ENCODE measurements at places on chromosomes 3 and 15.
A peak's percentile ranks its signal among the peaks of the same experiment; 100 is the strongest.

GRCh38 chr15:101273534-101273933 is 3.8 kb downstream of the SELENOS start:
- peaks cover 55% of the 10 kb centered on the region for H3K36me3 ChIP-seq
- no peak overlapping the region for H3K27ac ChIP-seq
- no peak overlapping the region for H3K4me3 ChIP-seq
- peaks cover 26% of the 10 kb centered on the region for H3K4me1 ChIP-seq

DNA sequence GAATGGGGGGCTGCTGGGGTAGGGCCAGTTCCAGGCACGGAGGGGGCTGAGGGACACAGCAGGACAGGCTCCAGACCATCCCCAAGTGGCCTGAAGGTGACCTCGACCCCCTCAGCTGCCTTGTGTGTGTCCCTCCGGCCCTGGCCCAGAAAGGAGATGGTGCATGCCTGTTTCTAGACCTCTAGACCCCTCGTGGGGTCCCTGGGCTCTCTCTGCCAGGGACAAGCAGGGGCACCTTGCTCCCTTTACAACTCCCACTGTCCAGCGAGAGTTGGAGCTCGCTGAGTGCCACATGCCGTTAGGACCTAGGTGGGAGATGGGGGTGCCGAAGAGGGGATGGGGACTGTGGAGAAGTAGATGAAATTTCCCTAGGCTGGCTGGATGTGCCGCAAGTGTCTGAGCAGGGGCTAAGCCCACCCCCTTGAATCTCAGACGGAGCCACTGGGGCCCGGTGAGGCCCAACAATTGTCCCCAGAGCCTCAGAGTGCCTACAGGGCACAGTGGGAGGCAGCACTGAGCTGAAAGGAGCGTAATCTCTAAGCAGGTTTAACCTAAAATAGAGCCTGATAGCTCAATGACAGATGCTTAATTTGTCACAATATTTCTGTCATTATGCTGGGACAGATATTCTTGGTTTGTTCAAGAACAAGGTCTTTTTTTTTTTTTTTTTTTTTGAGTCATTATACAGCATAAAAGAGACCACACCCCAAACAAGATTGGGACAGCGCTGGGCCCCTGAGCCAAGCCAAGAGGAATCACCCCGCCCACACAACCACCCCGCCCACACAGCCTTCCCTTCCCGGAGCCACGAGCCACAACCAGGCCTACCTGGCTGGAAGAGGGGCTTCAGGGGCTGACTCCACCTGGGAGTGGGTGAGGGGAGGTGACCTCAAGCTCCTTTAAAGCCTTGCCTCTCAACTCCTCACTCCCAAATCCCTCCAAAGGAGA is 23.6 kb upstream of the KLF13 start:
- no peak overlapping the region for H3K27ac ChIP-seq
- peaks cover 33% of the 10 kb centered on the region for H3K4me1 ChIP-seq
- DNase-seq = peak; percentile 92
- H3K27me3 ChIP-seq = no peaks in the 10 kb centered on the region

DNA sequence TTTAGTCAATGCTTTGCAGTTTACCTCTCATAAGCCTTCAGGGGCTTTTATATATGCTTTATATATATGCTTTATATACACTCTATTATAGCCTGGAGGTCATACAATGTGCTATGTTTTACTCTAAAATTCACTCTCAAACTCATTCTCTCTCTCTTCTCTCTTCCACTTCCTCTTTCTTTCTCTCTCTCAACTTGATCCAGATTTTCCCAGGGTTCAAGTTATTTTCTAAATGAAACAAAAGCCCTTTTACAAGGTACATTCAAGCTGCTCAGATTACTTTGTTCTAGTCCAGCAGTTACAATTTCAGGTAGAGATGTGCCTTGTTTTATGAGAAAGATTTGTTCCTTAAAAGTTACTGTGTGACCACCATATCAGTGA is 79.6 kb upstream of the ACP3 start:
- no peaks in the 10 kb centered on the region for H3K36me3 ChIP-seq
- H3K4me1 ChIP-seq = no peaks in the 10 kb centered on the region

GRCh38 chr3:172581757-172582166 is 58.5 kb upstream of the TNFSF10 start:
- H3K27me3 ChIP-seq = no peaks in the 10 kb centered on the region
- H3K4me1 ChIP-seq = peaks cover 17% of the 10 kb centered on the region
- no peak overlapping the region for H3K4me3 ChIP-seq
- no peak overlapping the region for H3K27ac ChIP-seq
- no peak for DNase-seq

DNA sequence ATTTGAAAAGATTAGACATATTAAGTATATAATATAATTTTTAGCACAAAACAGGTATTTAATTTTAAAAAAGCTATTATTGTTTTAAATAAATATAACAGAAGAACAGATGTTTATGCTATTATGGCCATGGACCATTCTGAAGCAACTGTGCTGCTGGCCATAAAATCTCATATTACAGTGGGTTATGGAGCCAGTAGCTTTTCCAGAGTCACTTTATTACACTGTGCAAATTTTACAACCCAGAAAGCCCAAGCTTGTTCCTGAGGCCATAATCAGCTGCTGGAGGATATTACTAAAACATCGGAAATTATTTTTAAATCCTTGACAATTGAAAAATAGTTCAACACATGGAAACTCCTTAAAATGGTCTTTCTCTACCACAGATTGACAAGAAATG is 557.3 kb upstream of the KCNMB2 start:
- DNase-seq = no peak
- H3K27ac ChIP-seq = no peak overlapping the region
- H3K4me1 ChIP-seq = peaks cover 8% of the 10 kb centered on the region
- H3K4me3 ChIP-seq = no peak overlapping the region

All from esophagus muscularis mucosa (tissue), 4 donors.